ENCODE measurements at places on chromosomes 4 and X.
A peak's percentile ranks its signal among the peaks of the same experiment; 100 is the strongest.

GRCh38 chrX:150664290-150664689 lies 28.9 kb upstream of the MTMR1 start:
- peak; percentile 47 for DNase-seq

GRCh38 chr4:76799140-76799539 lies 98.8 kb downstream of the SOWAHB start:
- DNase-seq, result no peak

- no peak for DNase-seq
These were observed 39.3 kb upstream of the XK start for GRCh38 chrX:37646254-37646653.

GRCh38 chrX:82757614-82758013 lies 750.5 kb upstream of the POU3F4 start:
- DNase-seq, result no peak

GRCh38 chrX:71144651-71145050 lies at the start of gene NLGN3:
TSS of gene NLGN3 (plus strand) at chrX:71144841. CDS start at chrX:71147750, 2,909 bp downstream.
- no peak for DNase-seq

DNA sequence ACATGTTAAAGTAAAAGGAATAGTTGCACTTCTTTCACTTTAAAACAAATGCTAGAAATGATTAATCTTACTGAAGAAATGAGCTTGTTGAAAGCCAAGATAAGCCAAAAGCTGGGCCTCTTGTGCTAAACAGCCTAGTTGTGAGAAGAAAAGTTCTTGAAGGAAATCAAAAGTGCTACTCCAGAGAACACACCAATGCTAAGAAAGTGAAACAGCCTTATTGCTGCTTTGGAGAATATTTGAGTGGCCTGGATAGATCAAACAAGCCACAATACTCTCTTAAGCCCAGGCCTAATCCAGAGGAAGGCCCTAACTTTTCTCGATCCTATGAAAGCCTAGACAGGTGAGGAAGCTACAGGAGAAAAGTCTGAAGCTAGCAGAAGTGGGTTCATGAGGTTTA lies 967.9 kb upstream of the INTU start:
- DNase-seq, result no peak

GRCh38 chr4:67035986-67036385 lies 509.3 kb downstream of the CENPC start:
- peak; percentile 73 for DNase-seq

DNA sequence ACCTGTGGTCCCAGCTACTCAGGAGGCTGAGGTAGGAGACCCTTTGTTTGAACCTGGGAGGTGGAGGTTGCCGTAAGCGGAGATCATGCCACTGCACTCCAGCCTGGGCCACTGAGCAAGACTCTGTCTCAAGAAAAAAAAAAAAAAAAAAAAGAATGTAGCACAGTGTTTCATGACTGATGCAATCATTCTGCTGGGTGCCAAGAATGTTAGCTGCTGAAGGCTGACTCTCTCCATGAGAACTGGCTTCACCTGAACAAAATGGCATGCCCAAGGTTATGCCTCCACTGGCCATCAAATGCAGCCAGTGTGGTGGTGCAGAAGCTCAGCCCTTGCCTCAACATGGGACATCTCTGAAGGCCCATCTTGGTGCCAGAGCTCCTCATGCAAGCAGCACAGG lies 412.1 kb downstream of the ADAM29 start:
- DNase-seq, result no peak

DNA sequence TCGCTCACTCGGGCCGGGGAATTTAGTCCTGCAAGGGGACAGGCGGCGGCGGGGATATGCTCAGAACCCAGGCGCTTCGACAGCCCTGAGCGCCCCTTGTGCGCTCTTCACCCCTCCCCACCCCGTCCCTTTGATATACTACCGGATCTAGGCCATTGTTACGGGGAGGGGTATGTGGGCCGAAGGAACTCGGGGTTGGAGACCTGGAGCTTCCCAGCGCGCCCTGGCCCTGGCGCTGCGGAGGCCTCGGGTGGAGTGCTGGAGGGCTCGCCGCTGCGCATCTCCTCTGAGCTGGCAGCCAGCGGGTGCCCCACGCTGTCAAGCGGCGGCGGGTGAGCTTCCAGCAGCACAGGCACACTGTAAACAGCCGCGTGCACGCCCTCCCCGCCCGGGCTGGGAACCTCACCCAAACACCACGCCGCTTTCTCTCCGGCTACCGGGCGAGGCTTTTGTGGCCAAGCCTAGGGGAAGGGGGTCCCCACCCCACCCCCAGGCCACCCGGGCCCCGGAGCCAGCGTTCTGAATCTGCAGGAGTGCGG lies 54.5 kb upstream of the BCOR start:
- peak; percentile 47 for DNase-seq

- DNase-seq, result peak; percentile 60
These were observed 892.6 kb upstream of the FRG1 start for GRCh38 chr4:189048119-189048518.
